ENCODE measurements at places on chromosomes 2 and 18.
A peak's percentile ranks its signal among the peaks of the same experiment; 100 is the strongest.

- no peak for DNase-seq
Measured at GRCh38 chr18:48743886-48744285, 205.1 kb downstream of the CTIF start.

GRCh38 chr2:12141618-12142258, 395.3 kb downstream of the LPIN1 start:
- DNase-seq, result no peak

DNA sequence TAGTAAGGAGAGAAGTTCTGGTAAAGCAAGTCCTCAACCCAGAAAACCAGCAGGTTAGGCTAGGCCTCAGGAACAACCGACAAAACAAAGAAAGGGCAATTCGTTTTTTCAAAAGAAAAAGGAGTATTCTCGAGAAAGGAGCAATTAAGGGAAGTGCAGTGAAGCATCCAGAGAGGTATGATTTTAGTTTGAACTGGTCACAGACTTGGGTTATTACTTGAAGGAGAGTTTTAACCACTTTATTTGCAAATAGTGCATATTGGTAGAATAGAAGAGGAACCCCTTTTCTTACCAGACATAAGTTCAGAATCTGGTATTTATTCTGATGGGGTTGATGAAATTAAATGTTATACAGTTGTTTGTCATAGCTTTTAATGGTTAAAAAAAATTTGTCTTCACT, 110.0 kb upstream of the GCFC2 start:
- no peak for DNase-seq

DNA sequence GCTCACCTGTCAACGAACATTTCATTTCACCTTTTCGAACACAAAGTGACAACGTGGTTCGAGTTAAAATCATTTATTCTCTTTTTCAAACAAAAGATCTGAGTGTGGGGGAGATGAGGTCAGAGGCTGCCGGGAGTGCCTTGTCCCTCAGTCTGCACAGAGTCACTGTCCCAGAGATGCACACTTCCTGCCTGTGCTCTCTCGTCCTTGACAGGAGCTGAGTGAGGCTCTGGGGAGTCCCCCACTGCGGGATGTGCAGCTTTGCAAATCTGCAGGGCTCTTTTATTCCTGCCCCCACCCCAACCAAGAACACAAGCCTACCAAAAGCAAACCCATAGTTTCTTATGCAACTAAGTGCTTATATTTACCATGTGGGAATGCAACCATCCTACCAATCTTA, 497.8 kb downstream of the EIPR1 start:
- no peak for DNase-seq

- no peak for DNase-seq
Measured at GRCh38 chr2:178482437-178482836, 2.2 kb downstream of the PLEKHA3 start.

GRCh38 chr18:29378651-29379136, 1201.8 kb upstream of the CDH2 start:
- no peak for DNase-seq

GRCh38 chr2:173288561-173288960, 66.1 kb upstream of the CDCA7 start:
- DNase-seq, result peak; percentile 31

- no peak for DNase-seq
Measured at GRCh38 chr2:3876685-3877084, 173.3 kb downstream of the DCDC2C start.

- no peak for DNase-seq
Measured at GRCh38 chr2:232521959-232522622, 1.9 kb downstream of the PRSS56 start.

DNA sequence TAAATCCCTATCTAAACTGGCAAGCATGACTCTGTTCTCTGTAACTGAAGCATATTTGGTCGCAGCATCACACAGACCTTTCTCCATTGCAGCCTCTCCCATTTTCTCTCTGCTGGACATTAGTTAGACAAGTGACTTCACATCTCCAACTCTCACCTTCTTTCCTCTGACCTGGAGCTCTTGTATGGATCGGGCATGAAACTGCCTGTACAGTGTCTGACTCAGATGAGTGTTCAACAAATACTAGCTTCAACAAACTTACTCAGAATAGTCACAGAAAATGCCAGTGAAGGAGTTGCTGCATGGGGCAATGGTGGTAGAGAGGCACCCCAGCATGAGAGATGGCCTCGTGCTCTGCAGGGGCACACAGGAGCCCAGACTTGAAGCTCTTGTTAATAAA, 104.7 kb upstream of the COPS8 start:
- no peak for DNase-seq
